ENCODE measurements at places on chromosomes 11 and 22. TPM values are rescaled to one million over a fixed set of nuclear protein-coding genes. Genes with fewer than 3 reads are reported as not detected.

NRGN gene
- 3.5 TPM for polyA plus RNA-seq

PRG3 gene
- polyA plus RNA-seq: not detected

GRCh38 chr11:118928870-118929500, 3.3 kb upstream of the BCL9L start:
- no peak for DNase-seq

DNA sequence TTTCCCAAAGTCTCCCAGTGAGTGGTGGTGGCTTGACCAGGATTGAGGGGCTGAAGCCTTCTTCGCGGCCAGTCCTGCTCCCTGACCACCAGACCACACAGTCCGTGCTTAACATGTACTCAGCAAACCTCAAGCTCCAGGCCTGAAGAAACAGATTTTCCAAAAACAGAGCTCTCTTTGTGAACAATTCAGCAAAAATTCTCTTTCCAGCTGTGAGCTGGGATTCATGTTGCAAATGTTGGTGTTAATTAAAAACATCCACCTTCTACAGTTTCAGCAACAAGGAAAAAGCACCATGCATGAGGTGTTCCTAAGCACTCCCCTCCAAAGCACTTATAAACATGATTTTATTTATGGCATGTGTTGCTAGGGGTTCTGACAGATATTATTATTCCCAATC, 129.5 kb downstream of the ETS1 start:
- DNase-seq: no peak

GRCh38 chr11:2770761-2771301, 71.0 kb upstream of the KCNQ1OT1 start:
- no peak for DNase-seq

GRCh38 chr11:70910835-70911234, 341.5 kb downstream of the SHANK2 start:
- no peak for DNase-seq
